Hepatocyte (in vitro differentiated cells): ENCODE measurements at places on chromosomes 4 and X. TPM values are rescaled to one million over a fixed set of nuclear protein-coding genes. Genes with fewer than 3 reads are reported as not detected.

The PGAM4 gene
- polyA plus RNA-seq = not detected in 2 replicates

The HAND2 gene
- 141 and 152 TPM in 2 replicates for polyA plus RNA-seq

The ADGRG4 gene
- not detected in 2 replicates for polyA plus RNA-seq

The FAM47C gene
- not detected in 2 replicates for polyA plus RNA-seq

The MAGEA12 gene
- not detected in 2 replicates for polyA plus RNA-seq

The SMPX gene
- 3.0 and 4.1 TPM in 2 replicates for polyA plus RNA-seq

The ATP8A1 gene
- polyA plus RNA-seq = 3.3 and 4.4 TPM in 2 replicates

The EDNRA gene
- 12.8 and 19.0 TPM in 2 replicates for polyA plus RNA-seq

The SAT1 gene
- 2,173 and 2,458 TPM in 2 replicates for polyA plus RNA-seq

The IL21 gene
- not detected in 2 replicates for polyA plus RNA-seq

The STOX2 gene
- polyA plus RNA-seq = 6.3 and 9.2 TPM in 2 replicates

The TMEM184C gene
- polyA plus RNA-seq = 34.5 and 43.9 TPM in 2 replicates

The HOPX gene
- polyA plus RNA-seq = 11.7 and 17.5 TPM in 2 replicates

The ATOH1 gene
- polyA plus RNA-seq = 0.06 and 0.86 TPM in 2 replicates

The LRCH2 gene
- polyA plus RNA-seq = 3.2 and 5.7 TPM in 2 replicates

DNA sequence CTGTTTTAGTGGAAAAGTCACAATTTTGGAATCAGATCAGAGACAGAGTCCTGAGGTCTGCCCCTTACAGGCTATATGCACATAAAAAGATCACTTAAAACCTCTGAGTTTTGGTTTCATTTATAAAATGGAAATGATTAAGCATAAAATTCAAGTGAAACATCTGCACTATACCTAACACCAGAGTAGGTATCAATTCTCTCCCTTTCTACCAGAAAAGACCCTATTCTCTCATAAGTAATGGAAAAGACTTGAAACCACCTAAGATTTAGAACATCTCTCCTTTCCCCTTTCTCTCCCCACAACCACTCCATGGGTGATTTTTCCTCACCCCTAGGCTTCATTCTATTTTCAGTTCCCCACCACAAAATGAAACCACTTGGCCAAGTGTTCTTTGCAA is 907 bp downstream of the LHFPL1 start:
- DNase-seq = no peak

- DNase-seq = no peak
Measured at GRCh38 chr4:75137302-75137701, 204.4 kb downstream of the PARM1 start.

DNA sequence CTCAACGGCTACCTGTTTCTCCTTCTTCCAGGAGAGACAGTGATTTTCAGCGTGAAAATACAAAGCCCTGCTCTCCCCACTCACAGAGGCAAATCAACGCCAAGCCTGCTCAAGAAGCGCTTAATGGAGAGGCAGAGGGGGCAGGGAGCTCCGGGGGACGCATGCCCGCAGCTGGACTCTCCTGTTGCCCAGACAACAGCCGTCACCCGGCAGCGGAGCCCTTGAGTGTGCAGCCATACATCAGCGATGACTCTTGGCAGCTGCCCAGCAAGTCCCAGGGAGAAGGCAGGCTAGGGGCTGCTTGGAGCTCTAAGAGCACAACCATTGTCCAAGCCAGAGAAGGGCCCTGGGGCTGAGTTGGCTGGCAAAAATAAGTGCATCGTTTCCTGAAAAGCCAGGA is 71.0 kb upstream of the AFAP1 start:
- peak; percentile 81 for DNase-seq

DNA sequence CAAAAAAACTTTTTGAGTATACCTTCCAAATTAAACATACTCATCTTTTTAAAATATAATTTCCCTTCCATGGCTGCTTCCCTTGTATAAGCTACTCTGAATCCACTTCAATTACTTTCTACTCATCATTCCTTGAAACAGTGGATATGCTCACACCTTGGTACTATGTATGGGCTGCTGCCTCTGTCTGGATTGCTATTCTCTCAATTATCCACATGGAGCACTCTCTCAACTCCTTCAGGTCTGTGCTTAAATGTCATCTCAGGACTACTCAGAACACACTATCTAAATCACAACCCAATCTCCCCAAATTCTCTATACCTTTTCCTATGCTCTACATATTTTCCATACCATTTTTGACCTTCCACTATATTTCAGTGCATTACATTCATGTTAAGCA is 898.9 kb upstream of the EPHA5 start:
- DNase-seq = no peak

DNA sequence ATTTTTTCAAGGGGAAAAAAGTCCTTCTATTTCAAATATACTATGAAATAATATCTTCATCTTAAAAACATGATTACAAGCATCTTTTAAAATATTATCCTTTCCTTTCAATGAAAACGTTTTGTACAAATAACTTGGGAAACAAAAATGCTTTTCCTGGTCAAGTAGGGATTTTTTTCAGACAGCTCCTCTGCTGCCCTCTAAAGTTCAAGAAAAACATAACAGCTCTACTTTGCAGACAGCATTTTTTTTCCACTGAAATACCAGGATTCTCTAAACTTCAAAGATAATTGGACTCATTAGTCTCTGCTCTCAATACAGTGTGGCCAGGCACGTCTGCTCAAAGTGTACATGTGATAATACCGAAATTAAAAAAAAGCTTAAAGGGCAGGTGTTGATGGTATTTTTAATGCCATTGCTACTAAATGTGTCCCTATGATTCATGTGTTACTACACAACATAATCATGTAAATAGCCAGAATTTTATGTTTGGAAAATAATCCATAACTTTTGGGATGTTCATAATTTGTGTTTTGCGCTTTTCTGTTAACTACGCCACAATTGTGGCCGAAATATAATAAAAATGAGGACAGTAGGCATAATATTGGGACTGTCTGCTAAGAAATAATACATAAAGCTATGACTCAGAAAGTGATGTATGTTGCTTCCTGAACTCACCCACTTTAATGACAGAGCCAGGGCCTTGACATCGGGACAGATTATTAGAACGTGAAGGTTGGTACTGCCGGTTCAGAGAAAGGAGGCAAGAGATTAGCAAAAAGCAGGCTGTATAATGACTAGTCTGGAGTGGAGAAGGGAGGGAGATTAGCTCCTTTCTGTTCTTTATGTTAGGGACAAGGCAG is 478.9 kb downstream of the KCNIP4 start:
- peak; percentile 34 for DNase-seq

DNA sequence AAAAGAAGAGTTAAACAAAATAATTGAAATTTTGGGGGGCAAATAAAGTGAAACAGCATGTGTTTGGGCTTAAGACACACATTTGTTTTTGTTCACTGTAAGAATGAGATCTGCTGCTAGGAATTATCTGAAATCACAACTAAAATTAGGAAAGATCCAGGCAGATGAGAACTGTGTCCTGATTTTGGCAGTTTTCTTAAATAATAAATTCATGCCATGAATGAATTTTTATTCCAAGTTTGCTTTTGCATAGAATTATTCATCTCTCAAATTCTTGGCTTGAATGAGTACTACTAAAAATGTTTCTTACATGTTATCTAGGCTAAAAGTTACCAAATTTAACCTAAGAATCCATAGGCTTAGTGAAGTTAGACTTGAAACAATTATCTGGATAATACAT is 321.7 kb downstream of the ANK2 start:
- no peak for DNase-seq

DNA sequence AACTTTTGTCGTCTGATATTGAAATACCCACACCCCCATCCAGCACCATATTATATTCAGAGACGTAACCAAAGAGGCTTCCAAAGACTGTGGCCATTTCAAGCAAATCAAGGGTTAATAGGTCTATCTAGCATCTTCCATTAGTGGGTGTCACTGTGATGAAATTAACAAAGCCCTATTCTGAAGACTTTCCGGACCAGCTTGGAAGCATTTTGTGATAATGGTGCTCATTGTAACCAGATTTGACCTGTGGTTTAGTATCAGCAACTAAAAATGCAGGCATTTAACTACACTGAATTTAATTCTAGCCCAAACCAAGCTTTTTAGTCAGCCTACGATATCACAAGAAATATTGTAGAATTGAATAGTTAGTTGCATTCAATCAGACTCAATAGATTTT is 309.7 kb upstream of the TENM3 start:
- no peak for DNase-seq

GRCh38 chr4:152581536-152582160 is 45.8 kb upstream of the FBXW7 start:
- no peak for DNase-seq

GRCh38 chr4:76960014-76960413 is 10.5 kb downstream of the SEPTIN11 start:
- peak; percentile 61 for DNase-seq

GRCh38 chr4:6364146-6364545 is 94.5 kb downstream of the WFS1 start:
- no peak for DNase-seq

DNA sequence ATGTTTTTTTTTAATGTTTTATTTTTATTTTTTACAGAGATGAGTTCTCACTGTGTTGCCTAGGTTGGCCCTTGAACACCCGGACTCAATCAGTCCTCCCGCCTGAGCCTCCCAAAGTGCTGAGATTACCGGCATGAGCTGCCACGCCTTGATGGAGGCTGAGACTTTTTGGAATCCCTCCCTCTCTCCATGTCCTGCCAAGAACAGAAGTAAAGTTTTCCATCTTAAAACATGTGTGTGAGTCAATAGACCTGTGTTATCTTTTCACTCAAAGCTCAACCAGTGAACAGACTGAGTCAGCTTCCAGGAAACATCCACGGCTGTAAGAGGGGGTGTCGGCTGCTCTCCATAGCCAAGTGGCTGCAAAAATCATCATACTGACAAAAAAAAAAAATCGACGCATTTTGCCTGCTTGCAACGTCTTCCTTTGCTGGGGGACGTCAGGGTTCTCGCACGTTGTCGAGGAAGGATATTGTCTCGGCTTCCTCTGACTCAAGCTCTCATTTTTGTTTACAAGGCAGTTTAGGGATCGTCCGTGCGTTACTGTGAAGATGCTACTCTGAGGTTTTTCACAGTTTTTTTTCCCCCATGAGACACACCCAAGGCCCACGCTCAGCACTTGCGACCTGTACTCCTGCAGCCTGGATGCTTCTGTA is 10.0 kb upstream of the ASMTL start:
- peak; percentile 66 for DNase-seq

GRCh38 chrX:155695419-155695818 is 82.7 kb upstream of the TMLHE start:
- DNase-seq = no peak

DNA sequence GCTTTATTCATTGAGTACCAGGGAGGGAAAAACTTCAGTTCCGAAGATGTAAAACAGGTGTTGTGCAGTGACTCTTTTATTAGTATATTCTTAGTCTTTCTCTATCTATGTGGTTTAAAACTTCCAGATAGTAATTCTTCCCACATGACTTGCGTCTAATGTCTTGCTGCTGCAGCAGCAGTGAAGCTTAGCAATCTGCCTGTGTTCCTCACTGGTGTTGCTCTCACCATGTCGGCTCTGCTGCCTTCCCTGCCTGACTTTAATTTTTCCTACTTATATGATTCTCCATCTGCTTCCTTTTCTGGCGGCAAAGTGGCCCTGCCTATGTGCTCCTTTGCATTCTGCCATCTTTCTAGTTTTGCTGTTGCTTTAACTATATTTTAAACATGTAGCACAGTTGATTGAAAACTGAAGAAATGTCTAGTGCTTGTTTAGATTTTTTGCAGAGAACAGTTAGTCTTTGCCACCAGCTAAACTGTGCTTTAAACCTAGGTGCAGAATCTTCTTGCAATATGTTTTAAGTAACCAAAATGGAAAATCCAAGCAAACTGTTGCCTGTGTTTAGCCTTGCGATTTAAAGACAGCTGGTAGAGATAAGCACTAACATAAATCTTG is 1934.2 kb upstream of the IGFBP7 start:
- no peak for DNase-seq

GRCh38 chr4:181810711-181811110 is 432.5 kb upstream of the TENM3 start:
- no peak for DNase-seq

GRCh38 chr4:138052806-138053632 is 189.1 kb downstream of the SLC7A11 start:
- no peak for DNase-seq

- DNase-seq = no peak
Measured at GRCh38 chr4:43316813-43317212, 424.3 kb downstream of the GRXCR1 start.

GRCh38 chrX:119477812-119478232 is 9.6 kb downstream of the SLC25A5 start:
- DNase-seq = peak; percentile 79

DNA sequence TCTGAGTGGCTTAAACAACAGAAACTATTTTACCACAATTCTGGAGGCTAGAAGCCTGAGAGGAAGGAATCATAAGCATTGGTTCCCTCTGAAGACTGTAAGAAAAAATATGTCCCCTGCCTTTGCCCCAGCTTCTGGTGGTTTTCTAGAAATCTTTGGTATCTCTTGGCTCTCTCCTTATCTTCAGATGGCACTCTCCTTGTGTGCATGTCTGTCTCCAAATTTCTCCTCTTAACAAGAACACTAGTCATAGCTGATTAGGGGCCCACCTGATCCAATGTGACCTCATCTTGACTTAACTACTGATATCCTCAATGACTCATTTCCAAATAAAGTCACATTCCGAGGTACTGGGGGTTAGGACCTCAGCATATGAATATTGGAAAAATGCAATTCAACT is 635.0 kb upstream of the NR3C2 start:
- DNase-seq = no peak

DNA sequence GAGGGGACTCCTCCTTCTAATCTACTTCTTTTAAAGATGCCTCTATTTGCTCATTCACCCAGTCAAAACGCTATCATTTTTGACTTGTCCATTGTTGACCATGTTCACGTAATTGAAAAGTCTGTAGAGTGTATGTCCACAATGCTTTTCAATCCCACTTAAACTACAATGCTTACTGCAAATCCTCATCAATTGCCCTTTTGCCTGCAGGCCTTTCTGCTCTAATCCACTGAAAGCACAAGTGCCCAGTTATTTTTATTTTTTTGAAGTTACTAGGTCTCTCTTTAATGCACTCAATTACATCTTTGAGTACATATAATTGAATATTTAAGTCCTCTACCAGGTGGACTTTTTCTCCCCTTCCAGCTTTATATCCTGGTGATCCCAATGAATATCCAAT is 437.4 kb downstream of the PDGFC start:
- no peak for DNase-seq

DNA sequence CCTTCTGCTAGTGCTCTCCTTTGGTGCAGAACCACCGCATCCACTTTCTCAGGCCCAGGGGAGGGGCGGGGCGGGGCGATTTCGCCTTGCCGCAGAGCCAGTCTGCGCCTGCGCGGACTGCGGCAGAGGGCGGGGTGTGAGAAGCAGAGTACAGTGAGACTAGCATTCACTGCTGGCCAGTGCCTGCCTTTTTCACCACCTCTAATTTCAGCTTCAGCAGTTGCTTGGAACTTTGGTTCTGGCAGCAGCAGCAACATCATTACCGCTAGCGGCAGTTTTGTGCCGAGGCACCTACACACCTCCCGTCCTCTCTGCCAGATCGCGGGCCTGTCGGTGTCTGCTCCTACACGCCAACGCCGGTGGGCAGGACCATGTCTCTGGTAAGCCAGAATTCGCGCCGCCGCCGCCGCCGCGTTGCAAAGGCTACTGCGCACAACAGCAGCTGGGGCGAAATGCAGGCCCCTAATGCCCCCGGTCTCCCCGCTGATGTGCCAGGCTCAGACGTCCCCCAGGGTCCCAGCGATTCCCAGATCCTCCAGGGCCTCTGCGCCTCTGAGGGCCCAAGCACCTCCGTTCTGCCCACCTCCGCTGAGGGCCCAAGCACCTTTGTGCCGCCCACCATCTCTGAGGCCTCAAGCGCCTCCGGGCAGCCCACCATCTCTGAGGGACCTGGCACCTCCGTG is at the start of gene MAGEE1:
Gene MAGEE1, plus strand, starts transcription at position 151 of the 683 bp plus-strand sequence. Its CDS starts 221 bp downstream, at position 372.
- peak; percentile 79 for DNase-seq

GRCh38 chr4:137531986-137532868 is at the start of gene PCDH18:
PCDH18 (minus strand) TSS chr4:137532494; CDS start chr4:137532088, 406 bp downstream.
- peak; percentile 89 for DNase-seq
